HuH-7.5 (cell line): ENCODE measurements at places on chromosomes 6 and 20.
A peak's percentile ranks its signal among the peaks of the same experiment; 100 is the strongest.

DNA sequence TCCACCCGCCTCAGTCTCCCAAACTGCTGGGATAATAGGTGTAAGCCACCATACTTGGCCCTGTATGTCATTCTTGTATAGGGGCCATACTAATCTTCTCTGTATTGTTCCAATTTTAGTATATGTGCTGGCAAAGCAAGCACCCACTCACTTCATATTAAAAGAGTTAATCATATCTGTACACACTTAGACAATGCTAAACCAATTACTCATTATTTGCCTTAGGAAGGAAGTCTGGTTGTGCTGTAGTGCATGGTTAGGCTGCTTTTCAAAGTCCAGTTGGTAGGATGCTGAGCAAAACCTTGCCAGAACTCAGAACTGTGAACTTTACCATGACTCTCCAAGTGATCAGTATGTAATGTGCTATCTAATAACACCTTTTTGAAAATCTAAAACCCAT lies 88.6 kb downstream of the LIN28B start:
- no peak for DNase-seq

- no peak for DNase-seq
Measured at GRCh38 chr6:39818695-39819094, 26.5 kb downstream of the DAAM2 start.

- DNase-seq = no peak
Measured at GRCh38 chr20:25090492-25091429, 8.8 kb upstream of the VSX1 start.

- no peak for DNase-seq
Measured at GRCh38 chr20:33704197-33704924, 15.7 kb downstream of the PXMP4 start.

DNA sequence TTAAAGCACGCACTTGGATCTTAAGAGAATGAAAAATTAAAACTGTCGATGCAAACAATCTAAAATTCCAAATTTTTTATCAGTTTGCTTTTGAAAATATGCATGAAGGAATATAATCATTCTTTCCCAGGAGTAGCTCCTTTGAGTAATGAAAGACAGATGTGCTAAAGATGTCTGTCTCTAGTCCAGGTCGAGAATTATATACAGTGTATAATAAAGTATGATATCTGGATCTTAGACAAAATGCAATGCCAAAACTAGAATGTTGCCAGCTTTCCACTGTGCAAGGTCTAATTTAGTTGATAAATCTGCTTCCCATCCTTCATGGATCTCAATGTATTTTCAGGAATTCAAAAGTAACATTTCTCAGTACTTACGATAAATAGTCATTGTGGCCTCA lies 65.1 kb upstream of the ADGRG6 start:
- DNase-seq = no peak

GRCh38 chr20:37240337-37241067 lies 21.1 kb downstream of the GHRH start:
- DNase-seq = no peak

- DNase-seq = no peak
Measured at GRCh38 chr6:73699676-73700459, 3.9 kb downstream of the CD109 start.

DNA sequence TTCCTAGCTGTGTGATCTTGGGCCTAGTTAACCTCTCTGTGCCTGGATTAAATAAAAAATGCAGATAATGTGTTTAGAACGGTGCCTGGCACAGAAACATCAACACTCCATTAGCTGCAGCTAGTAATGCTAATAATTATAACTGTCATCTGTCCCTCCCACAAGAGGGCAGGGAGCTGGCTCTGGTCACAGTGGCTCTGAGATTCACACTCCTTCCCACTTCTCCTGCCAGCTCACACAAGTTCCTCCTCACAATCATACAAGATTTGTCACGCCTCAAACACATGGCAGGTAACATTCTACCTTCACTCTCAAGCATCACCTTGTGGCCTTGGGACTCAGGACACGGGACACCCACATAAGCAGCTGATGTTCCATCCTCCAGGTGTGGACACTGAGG lies 2.4 kb downstream of the ADA start:
- no peak for DNase-seq

DNA sequence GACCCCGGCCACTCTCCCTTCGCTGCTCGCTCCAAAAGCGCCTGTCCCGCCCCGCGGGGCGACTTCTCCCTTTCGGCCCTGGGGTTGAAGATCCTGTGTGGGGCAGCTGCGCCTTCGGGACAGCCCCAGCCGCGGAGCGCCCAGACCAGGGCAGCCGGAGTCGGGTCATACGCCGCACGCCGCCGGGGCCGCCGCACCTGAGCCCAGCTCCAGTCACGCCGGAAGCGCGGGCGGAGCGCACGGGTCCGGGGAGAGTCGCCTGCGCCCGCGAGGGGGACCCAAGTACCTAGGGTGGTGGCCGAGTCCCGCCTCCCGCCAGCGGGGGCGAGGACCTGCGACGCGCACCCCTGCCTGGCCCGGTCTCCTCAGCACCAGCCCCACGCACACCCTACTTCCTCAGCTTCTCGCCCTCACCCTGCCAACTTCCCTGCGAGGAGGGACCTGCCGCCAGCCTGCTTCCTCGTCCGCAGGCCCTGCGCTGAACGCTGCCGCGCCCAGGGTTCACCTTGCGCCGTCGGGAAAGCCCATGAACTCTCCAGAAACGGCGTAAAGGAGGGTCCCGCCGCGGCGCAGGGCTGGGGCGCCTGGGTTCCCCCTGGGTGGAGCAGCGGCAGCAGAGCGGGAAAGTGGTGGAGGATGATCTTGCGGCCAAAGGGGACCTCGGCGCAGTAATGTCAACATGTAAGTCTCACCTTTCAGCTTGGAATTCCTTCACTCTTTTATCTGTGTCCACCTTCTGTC lies at the start of gene ADGRG6:
TSS of gene ADGRG6 (plus strand) at position 357 of the 741 bp plus-strand sequence. CDS start at position 680, 323 bp downstream.
- peak; percentile 47 for DNase-seq

DNA sequence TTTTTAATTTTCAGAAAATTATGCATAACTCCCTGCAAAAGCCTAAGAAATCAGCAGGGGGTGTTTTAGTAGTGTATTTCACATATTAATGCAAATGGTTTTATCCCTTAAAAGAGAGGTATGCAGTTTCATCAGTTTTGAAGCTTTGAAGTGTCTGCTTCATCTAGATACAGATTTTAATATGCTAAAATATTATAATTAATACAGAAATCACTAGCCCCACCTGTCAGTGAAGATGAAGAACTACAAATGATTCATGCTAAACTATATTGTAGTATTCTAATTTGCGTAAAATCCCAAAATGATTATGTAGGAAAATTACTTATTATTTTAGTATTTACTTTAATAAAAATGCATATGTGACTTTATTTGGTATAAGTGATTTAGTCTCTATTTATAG lies 2.9 kb upstream of the TFB1M start:
- no peak for DNase-seq

GRCh38 chr6:79810871-79811270 lies 136.5 kb downstream of the ELOVL4 start:
- DNase-seq = no peak

DNA sequence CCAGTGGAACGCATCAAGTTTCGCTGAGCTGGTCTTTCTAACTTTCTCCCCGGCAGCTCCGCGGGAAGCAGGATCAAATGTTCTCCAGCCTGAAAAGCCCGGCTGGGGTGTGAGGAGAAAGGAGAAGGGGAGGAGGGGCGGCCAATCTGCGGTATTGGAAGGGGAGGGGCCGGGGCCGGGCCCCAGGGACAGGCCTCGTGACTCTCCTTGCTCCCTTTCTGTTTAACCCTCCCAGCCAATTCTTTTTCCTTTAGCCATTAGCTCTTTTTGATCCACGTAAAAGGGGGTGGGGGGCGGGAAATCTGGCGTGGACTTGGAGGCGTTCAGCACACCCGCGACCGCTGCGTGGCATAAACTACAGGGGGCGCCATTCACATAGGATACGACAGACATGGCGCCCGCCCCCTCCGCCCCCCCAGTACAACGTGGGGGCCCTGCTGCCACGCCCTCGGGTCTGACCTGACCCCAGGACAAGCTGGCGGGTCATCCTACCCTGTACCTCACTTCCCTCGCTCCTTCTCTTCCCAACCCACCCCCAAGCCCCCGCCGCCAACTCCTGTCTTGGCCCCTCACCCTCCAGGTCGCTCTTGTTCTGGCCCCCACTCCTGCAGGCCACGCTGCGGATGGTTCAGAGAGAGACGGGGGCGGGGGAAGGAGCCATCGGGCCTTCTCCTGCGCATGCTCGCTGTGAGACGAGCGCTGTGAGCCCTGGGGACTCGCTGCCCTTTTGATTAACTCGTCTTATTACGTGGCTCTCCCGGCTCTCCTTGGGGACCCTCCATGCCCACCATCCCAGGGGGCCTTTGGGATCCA lies 7.8 kb upstream of the MDGA1 start:
- DNase-seq = no peak

- no peak for DNase-seq
Measured at GRCh38 chr20:47276251-47276650, 80.2 kb downstream of the ZMYND8 start.

GRCh38 chr6:160355001-160355400 lies 6.8 kb downstream of the SLC22A3 start:
- DNase-seq = no peak

GRCh38 chr6:44058617-44059358 lies 68.5 kb downstream of the MRPL14 start:
- DNase-seq = no peak

DNA sequence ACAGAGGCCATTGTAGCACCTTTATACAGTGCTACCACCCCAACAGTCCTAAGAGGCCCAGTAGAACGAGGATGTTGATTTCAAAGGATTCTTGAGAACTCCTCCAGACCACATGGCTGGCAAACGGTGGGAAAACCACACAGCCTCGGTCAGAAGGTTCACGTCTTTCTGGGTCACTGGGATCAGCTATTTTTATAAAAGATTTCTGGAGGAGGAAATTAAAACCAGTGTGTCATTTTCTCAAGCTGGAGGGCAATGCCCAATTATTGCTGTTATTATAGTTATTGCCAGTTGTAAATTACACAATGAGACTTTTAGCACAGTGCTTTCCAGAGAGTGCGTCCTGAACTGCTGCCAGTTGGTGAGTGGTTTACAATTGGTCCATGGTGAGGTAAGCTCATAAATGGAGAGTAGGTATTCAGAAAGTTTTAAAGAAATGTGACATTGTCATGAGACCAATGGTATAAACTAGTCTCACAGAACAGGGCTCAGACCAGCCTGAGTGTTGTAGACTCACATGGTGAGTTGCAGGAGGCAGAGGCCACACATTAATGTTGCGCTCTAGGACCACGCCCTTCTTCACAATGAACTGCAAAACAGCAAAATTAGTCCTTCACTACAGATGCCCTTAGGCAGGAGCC lies 8.4 kb upstream of the PPP1R14C start:
- DNase-seq = no peak

DNA sequence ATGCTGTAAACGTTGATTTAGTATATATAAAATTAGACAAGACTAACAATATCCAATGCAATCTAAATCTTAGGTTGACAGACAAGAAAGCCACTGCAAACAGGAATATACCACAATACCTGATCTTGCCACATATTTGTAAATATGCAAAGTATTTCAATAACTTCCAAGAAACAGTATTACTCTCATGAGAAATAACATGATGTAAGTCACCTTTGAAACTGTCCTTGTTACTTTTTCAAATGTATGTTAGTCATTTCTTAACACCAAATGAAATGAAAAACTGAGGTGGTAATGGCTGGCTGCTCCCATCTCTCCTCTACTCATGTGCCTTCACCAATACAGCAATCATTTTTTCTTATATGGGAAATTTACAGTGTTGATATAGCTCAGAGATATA lies 118.7 kb downstream of the ATG5 start:
- no peak for DNase-seq

GRCh38 chr6:158868122-158868480 lies 48.9 kb upstream of the EZR start:
- no peak for DNase-seq

DNA sequence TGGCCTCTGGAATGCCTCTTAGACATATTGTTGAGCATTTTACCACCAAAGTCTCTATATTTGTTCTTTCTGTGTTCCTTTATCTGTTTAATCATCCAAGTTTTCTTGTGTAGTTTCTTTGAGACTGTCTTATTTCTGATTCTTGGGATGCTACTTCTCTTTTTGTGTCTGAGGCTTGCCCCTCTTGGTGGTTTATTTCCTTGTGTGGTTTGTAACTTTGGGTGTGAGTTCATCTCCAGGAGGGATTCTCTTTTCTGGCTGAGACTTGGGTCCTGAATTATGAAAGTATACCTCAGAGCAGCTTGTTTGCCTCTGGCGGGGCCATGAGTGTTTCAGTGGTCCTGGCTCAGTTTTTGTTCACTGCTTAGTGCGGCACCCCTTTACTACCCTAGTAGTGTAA lies 33.9 kb downstream of the PPARD start:
- no peak for DNase-seq

DNA sequence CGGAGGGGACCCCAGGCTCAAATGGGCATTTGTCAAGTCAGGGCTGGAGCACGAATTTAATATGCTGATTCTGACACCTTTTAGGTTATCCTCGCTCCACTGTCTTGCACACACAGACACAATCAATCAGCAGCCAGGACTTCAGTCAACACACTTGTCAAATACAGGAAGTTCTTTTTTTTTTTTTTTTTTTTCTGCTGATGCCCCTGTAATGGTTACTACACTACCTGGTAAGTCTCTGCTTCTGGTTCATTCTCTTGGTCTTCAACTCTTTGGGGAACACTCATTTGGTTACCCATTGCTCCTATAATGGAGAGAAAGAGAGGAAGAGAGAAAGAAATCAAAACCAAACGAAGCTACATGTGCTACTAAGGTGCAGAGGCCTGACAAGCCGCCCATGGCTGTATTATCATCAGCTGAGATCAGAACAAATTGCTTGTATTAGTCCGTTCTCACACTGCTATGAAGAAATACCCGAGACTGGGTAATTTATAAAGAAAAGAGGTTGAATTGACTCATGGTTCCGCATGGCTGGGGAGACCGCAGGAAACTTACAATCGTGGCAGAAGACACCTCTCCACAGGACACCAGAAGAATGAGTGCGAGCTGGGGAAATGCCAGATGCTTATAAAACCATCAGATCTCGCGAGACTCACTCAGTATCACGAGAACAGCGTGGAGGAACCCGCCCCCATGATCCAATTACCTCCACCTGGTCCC lies 11.8 kb downstream of the BCAS1 start:
- no peak for DNase-seq

DNA sequence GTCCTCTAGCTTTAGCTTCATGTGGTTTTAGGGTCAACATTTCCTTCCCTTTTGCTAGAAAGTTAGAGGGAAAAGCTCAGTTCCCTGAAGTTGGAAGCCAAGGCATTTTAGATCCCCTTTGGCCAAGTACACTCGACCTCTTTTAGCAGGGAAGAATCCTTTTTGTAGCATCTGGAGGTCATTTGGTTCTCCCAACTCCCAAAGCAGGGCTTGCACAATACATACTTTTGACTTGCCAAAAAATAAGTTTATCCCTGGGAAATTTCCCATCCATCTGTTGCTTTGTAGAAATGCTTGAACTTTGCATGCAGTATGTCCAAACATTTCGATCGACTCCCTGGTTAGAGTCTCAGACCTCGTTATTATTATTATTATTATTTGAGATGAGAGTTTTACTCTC lies 4.6 kb upstream of the EDEM2 start:
- DNase-seq = no peak

GRCh38 chr6:109170333-109170732 lies 75.0 kb downstream of the CEP57L1 start:
- DNase-seq = no peak

GRCh38 chr6:26121141-26122004 lies 34.1 kb downstream of the HFE start:
- no peak for DNase-seq
